ENCODE measurements at places on chromosomes 4 and X.

DNA sequence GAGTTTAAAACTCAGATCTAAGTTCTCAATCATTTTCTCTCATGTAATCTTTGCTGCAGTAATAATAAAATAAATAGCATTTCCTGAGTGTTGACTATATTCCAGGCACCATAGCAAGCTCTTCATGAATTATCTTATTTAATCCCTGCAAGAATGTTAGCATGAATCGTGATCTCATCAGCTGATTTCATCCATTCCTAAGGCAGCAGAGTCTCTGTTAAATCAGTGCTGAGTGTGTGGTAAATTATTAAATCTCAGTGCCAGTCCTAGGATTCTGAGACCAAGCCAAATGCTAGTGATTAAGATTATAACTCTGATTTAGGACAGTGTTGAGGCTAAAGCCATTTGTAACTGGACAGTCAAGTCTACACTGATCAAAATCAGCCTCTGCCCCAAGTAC is 240.3 kb upstream of the TAPT1 start:
- no peak for DNase-seq
- no peaks in the 10 kb centered on the region for H3K4me1 ChIP-seq
- no peak overlapping the region for H3K4me3 ChIP-seq
- H3K27me3 ChIP-seq = no peaks in the 10 kb centered on the region

DNA sequence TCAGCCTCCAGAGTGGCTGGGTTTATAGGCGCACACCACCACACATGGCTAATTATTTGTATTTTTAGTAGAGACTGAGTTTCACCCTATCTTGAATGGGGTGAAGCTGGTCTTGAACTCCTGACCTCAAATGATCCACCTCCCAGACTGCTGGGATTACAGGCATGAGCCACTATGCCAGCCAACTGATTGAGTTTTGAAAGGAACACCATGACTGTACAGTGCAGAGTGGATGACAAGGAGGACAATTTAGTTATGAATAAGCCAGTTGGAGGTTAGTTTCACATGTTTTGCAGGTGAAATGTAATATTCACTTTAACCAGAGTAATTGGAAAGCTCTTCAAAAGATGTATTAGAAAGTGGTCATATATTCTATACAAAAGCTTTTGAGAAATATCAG is 60.8 kb downstream of the PCDH18 start:
- no peak overlapping the region for H3K27ac ChIP-seq
- H3K36me3 ChIP-seq = no peaks in the 10 kb centered on the region
- no peaks in the 10 kb centered on the region for H3K4me1 ChIP-seq
- DNase-seq = no peak
- H3K4me3 ChIP-seq = no peak overlapping the region

- no peaks in the 10 kb centered on the region for H3K36me3 ChIP-seq
- no peaks in the 10 kb centered on the region for H3K27me3 ChIP-seq
- H3K27ac ChIP-seq = no peak overlapping the region
- no peak overlapping the region for H3K4me3 ChIP-seq
- H3K4me1 ChIP-seq = no peaks in the 10 kb centered on the region
Measured at GRCh38 chr4:89382439-89382838, 74.8 kb upstream of the GPRIN3 start.

DNA sequence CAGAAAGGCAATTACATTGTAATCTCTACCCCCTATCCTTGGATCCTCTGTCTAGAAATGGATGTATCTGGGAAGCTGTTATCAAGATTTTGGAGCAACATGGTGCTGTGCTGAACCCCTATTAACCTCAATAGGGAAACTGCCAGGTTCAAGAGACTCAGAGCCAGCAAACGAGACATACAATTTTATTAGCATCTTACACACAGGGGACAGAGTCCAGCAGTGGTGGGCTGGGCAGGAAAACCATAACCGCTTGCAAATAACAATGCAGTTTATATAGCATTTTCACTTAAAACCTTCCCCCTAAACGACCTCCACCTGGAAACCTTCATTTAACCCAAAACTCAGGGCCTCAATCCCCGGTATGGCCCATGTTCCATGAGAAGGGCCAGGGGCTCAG is 79.5 kb downstream of the SYTL5 start:
- H3K36me3 ChIP-seq = no peaks in the 10 kb centered on the region
- no peaks in the 10 kb centered on the region for H3K27me3 ChIP-seq
- no peaks in the 10 kb centered on the region for H3K4me1 ChIP-seq
- H3K27ac ChIP-seq = no peak overlapping the region

DNA sequence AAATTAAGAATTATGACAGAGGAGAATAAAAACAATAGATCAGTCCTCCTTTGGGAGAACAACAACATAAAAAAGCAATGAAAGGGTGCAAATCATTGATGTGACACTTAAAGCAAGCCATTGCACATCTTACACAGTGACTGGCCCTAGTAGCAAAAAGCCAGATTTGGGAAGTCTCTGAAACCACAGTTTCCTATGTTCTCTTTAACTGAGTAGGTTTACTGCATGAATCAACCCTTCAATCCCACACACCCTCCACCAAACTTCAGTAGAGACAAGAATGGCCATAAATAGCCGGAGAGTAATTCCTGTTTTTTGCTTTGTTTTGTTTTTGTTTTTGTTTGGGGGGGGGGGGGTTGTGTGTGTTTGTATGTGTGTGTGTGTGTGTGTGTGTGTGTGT is 180.8 kb downstream of the VEGFC start:
- no peak overlapping the region for H3K4me3 ChIP-seq
- no peaks in the 10 kb centered on the region for H3K36me3 ChIP-seq
- no peaks in the 10 kb centered on the region for H3K4me1 ChIP-seq
- H3K27ac ChIP-seq = no peak overlapping the region
- no peak for DNase-seq

DNA sequence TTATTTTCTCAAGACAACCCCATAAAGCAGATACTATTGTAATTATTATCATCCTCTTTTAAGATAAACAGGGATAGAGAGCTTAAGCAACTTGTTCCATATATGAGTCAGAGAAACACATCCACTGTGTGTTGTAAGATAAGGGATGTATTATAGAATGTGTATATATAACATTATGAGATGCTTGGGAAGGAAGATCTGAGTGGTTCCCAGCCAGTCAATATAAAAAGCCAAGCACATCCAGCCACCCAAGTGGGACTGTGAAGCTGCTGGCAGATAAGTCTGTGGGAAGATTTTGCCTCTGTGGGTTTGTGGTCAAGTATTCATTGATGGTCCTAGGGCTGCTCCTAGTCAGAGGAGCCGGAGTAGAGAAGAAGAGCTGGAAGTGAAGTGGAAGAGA is 16.5 kb upstream of the BMPR1B start:
- no peaks in the 10 kb centered on the region for H3K27me3 ChIP-seq
- H3K4me3 ChIP-seq = no peak overlapping the region
- H3K4me1 ChIP-seq = no peaks in the 10 kb centered on the region
- H3K27ac ChIP-seq = no peak overlapping the region
- H3K36me3 ChIP-seq = no peaks in the 10 kb centered on the region
- no peak for DNase-seq
